ENCODE measurements at places on chromosomes 16 and 17.
A peak's percentile ranks its signal among the peaks of the same experiment; 100 is the strongest.

DNA sequence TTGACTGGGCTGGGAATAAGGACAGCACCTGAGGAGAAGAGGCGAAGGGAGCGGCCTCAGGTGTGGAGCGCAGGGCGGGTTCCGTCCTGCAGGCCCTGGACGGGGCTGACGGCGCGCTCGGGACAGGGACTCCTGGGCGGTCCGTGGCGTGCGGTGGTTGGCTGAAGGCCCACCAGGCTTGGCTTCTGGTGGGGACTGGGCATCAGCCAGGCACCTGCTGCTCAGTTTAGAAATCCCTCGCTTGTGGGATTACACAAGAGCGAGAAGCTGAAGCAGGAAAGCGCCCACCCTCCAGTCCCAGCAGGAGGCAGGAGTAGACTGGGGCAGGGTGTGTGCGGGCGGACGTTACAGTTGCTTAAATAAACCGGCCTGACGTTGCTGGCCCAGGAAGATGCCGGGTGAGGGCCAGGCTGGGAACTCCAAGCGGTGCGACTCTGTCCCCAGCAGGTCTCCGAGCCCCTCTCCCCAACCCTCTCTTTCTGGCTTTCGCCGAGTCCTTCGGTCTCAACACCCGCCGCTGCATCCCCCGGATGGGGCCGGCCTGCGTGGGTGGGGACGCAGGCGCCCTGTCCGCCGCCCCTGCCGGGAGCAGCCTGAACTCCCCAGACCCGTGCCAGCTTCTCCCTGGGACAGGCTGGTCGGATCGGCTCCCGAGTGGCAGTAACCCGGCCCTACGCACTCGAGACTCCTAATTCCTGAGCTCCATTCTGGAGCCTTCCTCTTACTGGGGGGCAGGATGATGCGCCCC lies 639 bp downstream of the MIF4GD start:
- DNase-seq = no peak

- no peak for DNase-seq
Observed at GRCh38 chr16:22847100-22847499, 33.1 kb downstream of the HS3ST2 start.

GRCh38 chr17:67466251-67466796 lies 89.2 kb downstream of the PITPNC1 start:
- DNase-seq = no peak

- no peak for DNase-seq
Observed at GRCh38 chr16:54009464-54010176, 277.0 kb downstream of the IRX3 start.

GRCh38 chr16:65704866-65705265 lies 583.0 kb upstream of the CDH11 start:
- DNase-seq = no peak

- no peak for DNase-seq
Observed at GRCh38 chr17:19877364-19877945, 9.7 kb upstream of the ULK2 start.

DNA sequence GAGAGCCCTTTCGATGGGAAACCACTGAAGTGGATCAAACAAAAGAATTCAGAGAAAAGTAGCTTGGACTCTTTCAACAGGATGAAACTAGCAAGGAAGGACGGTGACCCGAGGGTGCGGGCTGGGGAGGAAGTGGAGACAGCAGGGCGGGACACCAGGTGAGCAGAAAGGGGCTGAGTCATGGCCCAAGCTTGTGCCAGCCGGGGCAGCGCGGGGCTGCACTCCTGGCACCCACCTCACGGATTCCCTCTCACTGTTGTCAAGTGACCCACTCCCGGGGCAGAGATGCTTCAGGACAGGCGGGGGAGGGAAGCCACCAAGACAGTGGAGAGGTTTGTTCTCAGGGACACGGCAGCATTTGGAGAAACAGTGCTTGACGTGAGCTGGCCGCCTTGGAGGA lies 10.7 kb upstream of the RNF222 start:
- DNase-seq = no peak

DNA sequence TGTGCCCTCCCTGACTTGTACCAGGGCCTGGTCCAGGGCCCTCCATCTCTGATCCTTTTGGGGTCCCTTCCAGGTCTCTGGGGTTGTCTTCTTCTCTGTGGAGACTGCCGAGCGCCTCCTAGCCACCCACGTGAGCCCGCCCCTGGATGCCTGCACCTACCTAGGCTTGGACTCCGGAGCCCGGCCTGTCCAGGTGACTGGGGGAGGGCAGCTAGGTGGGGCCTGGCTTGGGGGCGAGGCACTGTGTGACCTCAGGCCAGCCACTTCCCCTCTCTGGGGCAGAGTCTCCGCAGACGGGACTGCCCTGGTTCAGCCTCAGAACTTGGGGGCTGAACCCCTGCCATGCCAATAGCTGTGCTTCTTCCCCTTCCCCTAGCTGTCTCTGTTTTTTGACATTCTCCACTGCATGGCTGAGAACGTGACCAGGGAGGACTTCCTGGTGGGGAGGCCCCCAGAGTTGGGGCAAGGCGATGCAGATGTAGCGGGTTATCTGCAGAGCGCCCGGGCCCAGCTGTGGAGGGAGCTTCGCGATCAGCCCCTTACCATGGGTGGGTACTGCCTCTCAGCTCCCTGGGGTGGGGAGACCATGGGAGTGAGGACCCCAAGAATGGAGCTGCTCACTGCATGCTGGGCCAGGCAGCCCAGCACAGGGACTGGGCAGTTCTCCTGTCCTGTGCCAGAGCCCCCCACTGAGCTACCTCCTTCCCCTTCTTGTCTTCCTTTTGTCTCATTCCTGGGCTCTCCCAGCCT lies 14.6 kb downstream of the FCSK start:
- no peak for DNase-seq

- DNase-seq = no peak
Observed at GRCh38 chr17:630801-631200, 83.8 kb downstream of the VPS53 start.

- no peak for DNase-seq
Observed at GRCh38 chr17:13594310-13594709, 7.4 kb downstream of the HS3ST3A1 start.

DNA sequence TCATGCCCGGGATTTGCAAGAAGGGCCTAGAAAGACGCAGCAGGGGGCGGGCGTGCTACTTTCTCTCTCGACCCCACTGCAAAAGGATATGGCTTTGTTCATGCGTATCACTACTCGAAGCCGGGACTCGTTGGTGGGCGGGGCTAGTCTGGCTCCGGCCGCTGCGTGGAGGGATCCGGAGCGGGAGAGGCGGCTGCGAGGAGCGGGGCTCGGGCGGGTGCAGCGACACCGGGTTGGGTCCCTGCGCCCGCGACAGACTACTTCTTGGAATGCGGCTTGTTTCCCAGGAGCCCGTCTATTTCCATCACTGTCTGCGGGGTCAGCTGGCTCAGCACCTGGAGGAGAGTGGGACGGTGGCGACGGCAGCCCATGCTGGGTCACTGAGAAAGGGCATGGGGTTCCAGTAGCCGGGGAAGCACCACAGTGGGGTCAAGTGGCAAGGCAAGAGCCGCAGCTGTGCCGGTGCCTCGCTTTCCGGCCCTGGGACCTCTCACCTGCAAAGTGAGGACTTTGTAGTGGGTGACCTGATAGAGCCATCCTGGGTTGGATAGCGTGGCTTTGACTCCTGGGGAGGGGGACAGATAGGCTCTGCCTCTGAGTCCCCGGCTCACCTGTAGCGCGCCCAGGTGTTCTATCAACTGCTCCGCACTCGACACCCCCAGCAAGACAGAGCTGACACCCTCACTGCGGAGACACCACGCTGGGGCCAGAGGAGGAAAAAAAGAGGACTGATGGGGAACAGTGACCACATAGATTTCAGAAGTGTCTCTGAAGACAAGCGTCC lies 6.6 kb downstream of the KCNAB3 start:
- peak; percentile 82 for DNase-seq

- no peak for DNase-seq
Observed at GRCh38 chr16:12798846-12799245, 4.8 kb downstream of the CPPED1 start.

DNA sequence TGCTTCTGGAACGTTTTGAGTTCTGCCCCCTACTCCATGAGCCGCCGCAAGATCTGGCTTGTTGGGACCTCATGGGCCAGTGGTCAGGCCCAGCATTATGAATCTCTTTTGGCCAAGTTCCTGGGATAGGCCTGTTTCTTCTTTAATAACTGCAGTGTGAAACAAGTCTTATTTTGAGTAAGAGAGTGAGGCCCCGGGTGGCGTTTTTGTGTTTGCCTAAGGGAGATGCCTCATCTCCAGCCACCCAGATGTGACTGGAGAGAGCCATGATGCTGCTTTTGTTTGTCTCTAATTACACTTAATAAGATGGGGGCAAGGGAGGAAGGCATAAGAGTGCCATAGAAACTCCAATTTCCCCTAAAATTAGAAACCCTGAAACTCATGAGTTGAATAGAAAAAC lies 39.8 kb downstream of the KSR1 start:
- DNase-seq = no peak

DNA sequence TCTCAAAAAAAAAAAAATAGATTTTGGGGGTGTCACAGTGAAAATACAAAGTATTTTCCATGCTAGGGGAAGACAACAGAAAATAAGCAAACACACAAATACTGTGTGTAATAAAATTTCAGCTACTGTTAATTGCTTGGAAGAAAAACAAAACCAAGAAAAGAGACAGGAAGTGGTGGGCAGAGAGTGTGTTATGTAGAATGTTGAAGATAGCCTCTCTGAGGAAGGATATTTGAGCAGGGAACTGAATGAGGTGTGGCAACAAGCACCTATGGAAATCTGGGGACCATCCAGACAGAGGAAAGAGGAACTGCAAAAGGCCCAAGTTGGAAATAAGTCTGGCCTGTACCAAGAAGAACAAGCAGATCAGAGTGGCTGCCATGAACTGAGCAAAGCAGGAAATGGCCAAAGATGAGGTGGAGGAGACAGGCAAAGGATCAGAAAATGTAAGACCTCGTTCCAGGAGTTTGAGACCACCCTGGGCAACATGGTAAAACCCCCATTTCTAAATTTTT lies 7.8 kb upstream of the USP31 start:
- no peak for DNase-seq

- no peak for DNase-seq
Observed at GRCh38 chr17:78910497-78911284, 7.7 kb upstream of the CEP295NL start.

DNA sequence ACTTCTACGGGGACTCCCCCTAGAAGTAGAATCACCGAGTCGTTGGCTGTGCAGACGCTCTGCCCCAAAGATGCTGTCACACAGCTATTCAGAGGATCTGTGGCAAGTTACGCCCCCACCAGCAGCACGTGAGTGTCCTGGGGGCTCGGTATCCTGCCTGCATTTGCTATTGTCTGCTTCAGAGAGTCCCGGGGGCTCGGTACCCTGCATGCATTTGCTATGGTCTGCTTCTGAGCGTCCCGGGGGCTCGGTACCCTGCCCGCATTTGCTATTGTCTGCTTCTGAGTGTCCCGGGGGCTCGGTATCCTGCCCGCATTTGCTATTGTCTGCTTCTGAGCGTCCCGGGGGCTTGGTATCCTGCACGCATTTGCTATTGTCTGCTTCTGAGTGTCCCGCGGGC lies 23.8 kb upstream of the ZNF469 start:
- DNase-seq = no peak

GRCh38 chr17:81117672-81118198 lies 47.6 kb upstream of the PVALEF start:
- no peak for DNase-seq

DNA sequence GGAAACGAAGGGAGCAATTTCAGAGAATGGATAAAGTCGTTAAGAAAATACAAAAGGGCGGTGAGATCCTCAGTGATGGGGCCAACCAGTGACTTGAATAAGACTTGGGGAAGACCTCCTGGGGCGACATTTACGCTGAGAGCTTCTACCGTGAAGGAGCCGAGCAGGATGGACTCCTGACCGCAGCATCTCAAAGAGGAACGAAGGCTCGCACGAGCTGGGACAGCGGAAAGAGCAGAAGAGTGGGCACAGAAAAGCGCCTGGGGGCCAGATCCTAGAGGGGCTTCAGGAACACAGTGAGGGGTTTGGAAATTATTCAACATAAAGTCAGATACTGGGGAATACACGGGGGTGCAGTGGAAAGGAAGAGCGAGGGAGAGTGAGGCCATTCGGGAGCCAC lies 17.5 kb downstream of the ZNF750 start:
- no peak for DNase-seq

DNA sequence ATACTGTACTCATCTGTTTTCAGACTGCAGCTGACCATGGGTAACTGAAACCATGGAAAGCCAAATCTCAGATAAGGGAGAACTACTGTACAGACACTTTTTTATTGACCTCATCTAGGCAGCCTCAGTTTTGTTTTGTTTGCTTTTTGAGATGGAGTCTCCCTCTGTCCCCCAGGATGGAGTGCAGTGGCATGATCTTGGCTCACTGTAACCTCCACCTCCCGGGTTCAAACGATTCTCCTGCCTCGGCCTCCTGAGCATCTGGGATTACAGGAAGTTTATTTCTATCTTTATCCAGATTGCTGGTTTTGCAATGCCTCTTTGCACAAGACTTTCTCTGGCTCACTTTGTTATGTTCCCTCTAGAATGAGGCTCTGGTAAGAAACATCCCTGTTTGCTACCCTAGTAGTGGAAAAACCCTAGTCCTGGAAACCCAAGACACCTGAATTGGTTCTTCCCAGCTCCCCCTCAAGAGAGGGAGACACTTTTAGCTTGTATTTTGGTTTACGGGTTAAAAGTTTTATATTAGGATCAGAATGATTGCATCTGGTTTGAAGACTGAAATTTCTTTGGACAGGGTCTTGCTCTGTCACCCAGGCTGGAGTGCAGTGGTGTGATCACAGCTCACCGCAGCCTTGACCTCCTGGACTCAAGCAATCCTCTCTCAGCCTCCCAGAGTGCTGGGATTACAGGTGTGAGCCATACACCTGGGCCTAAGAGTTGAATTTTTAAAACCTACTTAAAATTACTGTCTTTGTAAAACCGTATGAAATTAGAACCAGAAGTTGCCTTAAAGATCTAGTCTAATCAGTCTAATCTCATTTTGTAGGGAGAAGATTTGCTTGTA lies 38.9 kb downstream of the ZNF207 start:
- DNase-seq = no peak

DNA sequence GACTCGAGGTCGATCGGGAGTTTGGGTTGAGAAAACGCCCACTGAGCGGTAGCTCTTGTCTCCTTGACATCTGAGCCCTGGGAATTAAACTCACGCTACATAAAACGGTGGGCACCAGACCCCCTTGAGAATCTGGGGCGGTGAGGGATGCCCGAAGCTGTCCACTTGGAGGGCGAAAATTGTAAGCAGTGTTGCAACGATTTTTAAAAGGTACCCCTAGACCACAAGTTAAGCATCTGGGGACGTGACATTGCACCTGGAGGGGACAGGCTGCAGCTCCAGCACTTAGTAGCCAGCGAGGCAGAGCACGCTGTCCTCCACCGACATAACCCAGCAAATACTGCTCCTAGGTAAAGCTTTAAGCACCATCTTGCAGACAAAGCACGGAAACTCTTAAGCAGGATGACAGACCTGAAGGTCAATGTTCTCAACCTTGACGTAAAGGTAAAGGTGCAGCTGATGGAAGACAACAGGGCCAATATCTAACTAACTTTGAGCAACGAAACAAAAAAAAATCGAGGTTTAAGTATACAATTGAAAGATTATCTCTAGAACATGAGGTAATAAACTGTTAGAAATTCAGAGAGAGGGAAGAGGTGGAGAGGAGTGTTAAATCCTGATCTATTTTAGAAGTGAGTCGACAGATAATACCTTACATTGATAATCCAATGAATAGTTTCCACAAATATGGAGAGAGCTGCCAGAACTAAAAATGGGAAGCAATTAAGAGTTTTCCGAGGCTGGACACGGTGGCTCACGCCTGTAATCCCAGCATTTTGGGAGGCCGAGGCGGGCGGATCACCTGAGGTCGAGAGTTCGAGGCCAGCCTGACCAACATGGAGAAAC lies 921 bp upstream of the CDR2 start:
- DNase-seq = no peak
